ENCODE measurements at places on chromosomes 11 and 22.

DNA sequence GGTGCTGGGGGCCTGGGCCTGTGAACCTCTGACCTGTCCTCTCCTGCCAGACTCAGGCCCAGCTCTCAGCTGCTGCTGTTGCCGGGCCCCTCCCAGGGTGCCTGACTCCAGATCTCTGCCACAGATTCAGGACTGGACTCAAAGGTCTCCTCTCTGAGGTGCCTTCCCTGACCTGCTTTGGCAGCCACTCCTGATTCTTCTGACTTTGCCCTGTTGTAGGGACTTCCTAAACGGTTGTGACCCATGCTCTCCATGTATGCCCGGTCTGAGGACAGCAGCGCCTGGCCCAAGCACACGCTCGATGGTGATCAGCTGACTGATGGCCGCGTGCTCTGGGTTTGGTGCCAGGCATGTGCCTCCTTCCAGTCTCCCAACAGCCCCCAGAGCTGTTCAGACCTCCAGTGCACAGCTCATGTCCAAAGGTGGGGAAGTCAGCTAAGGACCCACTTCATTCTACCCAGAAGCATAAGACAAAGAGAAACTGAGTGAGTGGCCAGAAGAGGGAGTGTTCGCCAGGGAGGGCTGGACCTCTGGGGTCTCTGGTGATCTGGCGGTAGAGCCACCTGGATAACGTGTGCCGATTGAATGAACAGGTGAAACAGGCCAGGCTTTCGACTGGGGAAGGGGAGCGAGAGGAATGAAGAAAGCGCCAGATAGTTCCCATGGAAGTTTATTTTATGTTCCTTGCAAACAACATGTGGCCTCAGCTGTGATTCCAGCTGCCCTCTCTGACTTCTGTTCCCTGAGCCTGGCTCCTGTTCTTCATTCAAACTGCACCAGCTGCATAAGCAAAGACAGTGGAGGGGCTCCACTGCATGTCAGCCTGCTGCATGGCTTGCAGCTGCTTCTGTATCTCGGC, 8.1 kb upstream of the TOP3B start:
- no peak for DNase-seq

- no peak for DNase-seq
Measured at GRCh38 chr11:59185386-59185945, 13.5 kb downstream of the DTX4 start.

DNA sequence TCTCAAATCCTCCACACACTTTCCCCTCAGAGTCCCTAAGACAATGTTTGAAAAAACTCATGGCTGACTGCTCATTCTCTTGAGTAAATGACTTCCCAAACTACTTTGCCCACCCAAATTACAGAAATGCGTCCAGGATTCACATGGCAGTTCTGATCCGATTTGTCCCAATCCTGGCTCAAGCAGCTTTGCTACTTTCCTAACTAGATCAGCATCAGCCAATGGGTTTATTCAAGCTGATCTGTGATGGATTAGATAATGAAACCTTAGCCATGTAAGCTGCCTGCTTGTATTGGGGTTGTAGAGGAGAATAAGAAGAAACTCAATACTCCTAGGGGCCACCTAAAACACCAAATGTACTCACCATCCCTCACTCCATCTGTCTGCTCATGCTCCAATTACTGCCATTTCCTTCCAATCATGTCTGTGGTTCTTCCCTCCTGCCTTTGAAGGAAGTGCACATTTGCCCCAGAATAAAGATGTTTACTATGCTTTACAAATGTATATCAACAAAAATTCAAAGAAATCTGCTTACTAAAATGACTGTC, 6.9 kb downstream of the RBFOX2 start:
- no peak for DNase-seq

DNA sequence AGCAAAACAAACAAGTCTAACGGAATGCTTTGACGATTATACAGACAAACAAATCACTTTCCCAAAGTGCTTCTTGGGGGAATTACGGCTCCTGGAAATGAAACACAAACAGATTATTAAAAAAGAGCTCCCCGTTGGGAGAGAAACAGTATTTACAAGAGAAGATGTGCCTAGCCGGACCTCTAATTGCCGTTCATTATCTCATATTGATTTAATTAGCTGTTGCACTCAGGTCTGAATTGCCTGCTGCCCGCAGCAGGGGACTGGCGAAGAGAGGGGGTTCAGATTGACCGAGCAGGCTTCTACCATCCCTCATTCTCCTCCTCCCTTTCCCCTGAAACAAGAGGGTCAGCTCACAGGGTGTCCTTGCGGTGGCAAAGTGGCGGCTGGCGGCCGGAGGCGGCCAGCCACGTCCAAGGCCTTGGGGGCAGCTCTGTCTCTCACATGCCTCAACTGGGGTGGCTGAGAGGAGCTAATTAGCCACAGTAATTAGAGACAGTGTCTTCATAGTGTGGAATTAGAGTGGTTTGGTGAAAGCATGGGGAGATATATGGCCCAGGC, 295.1 kb downstream of the MIAT start:
- no peak for DNase-seq

GRCh38 chr11:124760806-124761205, 1.3 kb downstream of the ESAM start:
- DNase-seq: no peak

DNA sequence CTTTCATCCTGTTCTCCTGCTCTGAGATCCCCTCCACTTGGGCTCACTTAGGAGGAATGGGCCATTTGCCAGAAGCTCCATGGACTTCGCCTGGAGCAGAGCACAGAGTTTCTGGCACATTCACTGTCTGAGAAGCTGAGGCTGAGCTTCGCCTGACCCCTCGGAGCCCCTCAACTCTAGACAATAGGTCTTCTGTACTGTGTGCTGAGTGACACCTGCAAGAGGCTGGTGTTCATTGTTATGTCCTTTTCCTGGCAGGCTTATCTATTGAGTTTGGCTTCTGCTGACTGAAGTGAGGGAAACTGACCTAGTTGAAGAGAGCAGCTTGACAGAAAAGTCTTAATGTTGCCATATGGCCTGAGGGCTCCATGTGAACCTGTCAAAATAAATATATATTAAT, 124.3 kb downstream of the EHF start:
- no peak for DNase-seq

GRCh38 chr22:38066381-38067027, 9.3 kb downstream of the PICK1 start:
- no peak for DNase-seq

GRCh38 chr11:22657101-22657694, 9.2 kb upstream of the GAS2 start:
- DNase-seq: no peak

GRCh38 chr11:35523861-35524260, 1.6 kb downstream of the PAMR1 start:
- DNase-seq: no peak

DNA sequence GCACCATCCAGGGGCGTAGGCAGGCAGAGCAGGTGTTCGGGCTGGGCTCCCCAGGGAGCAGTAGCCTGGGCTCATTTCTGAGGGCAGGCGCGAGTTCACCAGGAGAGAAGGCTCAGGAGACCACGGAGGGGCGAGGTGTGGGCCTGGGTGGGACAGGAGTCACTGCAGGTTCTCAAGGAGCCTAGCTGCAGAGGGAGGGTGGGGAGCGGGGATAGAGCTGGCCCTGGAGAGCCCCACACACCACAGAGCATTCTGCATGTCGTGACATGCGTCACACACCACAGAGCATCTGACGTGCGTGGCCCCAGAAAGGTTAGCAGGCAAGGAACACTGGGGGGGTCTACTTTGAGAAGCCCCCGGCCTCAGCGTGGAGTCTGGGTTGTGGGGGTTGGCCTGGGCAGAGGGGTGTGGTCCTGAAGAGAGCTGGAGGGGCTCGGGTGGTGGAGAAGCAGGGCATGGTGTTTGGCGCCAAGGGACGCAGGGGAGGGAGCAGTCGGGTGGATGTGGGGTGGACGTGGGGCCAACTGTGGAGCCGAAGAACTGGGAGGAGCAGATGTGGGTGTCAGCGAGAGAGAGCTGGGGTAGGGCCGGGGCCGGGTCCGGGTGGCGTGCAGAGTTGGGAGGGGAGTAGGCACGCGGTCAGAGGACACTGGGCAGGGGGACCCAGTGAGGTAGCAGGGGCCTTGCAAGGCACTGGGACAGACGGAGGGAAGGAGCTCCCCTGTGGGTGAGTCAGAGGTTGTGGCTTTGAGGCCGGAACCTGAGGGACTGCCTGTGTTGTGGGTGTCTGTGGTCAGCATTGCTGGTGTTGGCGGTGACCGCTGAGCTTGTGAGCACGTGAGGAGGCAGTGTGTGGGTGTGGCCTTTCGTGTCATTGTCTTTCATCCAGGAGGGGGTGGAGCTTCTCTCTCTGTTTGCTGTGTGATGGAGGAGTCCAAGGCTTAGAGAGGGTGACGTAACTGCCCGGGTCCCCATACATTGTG, 25.5 kb downstream of the CTTN start:
- DNase-seq: no peak

- DNase-seq: no peak
Measured at GRCh38 chr11:69671734-69672465, 3.3 kb downstream of the LTO1 start.

- DNase-seq: no peak
Measured at GRCh38 chr22:36493690-36494110, 12.3 kb upstream of the TXN2 start.

DNA sequence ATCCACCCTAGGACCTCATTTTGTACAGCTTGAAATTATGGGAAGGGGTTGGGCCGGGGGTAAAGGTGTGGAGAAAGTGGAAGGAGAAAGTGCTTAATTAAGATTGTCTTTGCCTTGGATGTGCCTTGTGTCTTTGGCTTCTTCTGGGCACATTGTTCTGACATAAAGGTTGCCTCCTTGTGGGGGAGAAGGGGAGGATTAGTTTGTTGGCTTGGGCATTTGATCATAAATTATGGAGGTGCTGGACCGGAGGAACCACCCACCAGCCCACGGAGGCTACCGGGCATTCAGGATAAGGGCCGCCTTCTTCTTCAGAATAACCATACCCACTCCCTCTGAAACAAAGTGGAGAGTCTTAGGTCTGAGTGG, 1.3 kb downstream of the PAFAH1B2 start:
- no peak for DNase-seq

DNA sequence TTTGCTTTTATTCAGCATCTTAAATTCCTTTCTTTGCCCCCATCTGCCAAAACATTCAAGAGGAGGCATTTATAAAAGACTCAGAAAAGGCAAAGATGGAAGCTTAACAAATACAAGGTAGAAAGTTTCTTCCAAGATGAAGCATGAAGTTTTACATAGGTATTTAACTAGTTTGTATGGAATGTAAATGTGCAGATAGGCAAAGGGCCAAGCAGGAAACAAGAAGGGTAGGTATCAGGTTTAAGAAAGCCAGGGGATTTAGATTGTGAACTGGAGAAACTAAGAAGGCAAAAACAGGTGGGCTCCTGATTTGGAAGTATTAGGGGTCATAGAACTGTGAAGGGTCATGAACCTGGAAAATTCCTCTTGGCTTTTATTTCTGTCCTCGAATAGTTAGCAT, 62.6 kb downstream of the PPP2R1B start:
- no peak for DNase-seq

- no peak for DNase-seq
Measured at GRCh38 chr11:31801298-31801702, 9.8 kb downstream of the PAX6 start.

GRCh38 chr11:83265331-83265730, 20.8 kb downstream of the CCDC90B start:
- DNase-seq: no peak

- DNase-seq: no peak
Measured at GRCh38 chr11:72305891-72306585, 62.1 kb upstream of the PHOX2A start.

DNA sequence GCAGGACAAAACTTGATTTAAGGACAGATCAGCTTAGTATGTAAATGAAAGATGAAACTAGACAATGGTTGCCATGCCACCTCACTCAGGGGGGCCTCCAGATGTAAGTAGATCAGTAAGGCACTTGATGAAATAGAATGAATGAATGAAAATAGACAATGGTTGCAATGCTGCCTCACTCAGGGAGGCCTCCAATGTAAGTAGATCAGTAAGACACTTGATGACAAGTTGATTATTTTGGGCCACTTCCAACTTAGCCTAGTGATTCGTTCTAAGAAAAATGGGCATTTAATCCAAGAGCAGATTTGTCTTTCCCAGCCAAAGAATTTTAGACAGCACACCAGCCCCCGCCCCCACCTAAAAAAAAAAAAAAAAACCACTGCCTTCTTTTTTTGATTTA, 19.2 kb upstream of the SLC5A12 start:
- no peak for DNase-seq

DNA sequence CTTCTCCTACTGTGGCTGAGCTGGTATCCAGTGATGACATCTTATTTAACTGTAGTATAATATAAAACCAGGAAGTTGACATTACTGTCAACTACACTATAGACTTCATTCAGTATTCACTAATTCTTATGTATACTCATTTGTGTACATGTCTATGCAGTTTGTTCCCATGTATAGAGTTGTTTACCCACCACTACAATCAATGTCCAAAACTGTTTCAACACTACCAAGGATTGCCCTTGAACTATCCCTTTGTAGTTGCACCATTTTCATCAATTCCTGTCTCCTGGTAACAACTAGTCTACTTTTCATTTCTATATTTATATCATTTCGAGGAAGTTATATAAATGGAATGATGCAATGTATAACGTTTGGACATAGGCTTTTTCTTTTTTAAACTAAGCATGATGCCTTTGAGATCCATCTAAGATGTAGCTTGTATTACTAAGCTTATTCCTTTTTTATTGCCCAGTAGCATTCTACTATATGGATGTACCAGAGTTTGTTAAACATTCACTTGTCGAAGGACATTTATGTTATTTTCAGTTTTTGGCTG, 39.2 kb downstream of the TMEM135 start:
- DNase-seq: no peak

DNA sequence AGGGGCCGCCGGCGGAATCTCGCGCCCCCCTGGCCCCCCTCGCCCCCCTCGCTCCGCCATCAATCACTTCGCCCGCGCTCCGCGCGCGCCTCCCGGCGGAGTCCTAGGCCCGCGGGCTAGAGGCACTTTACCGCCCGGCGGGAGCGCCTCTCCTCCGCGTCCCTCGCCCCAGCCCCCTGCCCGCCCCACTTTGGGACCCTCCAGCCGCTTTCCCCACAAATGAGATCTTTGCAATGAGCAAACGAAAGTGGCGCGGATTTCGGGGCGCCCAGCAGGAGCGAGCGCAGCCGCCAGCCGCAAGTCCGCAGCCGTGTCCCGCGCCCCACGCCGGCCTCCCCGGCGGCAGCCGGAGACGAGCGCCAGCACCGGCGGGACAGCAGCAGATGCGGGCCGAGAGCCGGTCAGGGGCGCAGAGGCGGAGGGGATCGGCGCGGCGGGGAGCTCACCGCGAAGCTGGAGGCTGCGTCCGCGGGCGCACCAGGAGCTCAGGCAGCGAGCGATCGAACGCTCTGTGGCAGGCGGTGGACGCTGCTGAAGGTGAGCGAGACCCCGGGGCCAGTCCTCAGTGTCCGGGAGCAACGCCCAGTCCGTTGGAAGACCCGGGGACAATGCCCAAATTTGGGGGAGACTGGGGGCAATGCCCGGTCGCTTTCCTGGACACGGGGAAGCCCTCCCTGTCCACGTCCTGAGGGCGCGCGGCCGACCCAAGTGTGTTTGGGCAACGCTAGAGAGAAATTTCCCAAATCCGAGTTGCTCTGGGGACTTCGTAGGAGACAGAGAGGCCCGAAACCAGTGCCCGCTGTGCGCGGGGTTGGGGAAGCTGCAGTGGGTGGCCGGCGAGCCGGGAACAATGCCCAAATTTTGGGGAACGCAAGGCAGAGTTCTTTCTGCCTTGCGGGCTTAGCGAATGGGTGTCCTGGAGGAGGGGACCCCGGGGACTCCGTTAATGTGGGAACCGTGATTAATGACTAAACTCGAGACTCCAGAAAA, 1.5 kb upstream of the IGF2 start:
- DNase-seq: no peak

All from progenitor cell of endocrine pancreas (in vitro differentiated cells).